ENCODE measurements at places on chromosomes 11 and 22.

DNA sequence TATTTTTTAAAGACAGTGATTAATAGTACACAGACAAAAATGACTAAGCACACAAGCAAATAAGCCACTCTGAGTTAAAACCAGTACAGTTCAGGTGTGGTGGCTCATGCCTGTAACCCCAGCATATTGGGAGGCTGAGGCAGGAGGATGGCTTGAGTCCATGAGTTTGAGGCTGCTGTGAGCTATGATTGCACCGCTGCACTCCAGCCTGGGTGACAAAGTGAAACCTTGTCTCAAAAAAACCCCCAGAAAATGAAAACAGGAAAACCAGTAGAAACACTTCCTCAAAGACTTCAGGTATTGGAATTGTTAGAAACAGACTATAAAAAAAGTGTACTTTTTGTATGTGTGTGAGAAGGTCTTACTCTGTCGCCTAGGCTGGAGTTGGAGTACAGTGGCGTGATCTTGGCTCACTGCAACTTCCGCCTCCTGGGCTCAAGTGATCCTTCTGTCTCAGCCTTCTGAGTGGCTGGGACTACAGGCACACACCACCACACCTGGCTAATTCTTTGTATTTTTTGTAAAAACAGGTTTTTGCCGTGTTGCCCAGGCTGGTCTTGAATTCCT lies 33.0 kb downstream of the PPP6R2 start:
- DNase-seq = no peak

- DNase-seq = no peak
These were observed 224.2 kb downstream of the GUCY1A2 start for GRCh38 chr11:106794058-106794457.

DNA sequence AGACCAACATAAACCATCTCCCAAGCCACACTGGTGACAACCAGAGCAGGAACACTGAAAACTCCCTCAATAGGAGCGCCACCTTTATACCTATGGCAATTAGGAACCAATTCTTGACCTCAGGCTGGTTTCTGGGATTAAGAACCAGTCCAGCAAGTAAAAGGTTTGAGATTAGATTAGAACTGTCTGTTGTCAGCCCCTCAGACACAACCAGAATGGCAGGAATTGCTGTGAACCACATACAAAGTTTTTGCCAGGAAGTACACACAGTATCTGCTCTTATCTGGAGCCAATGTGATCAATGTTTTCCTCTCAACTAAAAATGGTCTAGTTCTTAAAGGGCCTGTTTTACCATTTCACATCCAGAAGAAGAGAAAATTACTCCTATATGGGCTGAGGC lies 55.2 kb downstream of the RBFOX2 start:
- DNase-seq = no peak

DNA sequence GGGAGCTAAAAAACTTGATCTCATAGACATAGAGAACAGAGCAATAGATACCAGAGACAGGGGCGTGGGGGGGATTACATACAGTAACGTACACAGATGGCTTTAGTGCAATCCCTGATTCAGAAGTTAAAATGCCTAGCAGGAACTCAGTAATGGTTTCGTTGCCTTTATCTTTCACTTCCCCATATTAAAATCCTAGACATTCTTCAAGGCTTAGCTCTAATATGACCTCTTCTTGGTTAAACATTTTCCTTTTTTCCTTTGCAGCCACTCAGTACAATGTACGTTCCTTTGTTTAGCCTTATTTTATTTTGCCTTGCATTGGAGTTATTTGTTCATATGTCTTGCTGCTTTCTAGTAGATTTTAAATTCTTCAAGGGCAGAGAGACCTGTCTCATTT lies 104.9 kb downstream of the C11orf87 start:
- no peak for DNase-seq

GRCh38 chr11:128047026-128047425 lies 540.3 kb downstream of the ETS1 start:
- DNase-seq = no peak

DNA sequence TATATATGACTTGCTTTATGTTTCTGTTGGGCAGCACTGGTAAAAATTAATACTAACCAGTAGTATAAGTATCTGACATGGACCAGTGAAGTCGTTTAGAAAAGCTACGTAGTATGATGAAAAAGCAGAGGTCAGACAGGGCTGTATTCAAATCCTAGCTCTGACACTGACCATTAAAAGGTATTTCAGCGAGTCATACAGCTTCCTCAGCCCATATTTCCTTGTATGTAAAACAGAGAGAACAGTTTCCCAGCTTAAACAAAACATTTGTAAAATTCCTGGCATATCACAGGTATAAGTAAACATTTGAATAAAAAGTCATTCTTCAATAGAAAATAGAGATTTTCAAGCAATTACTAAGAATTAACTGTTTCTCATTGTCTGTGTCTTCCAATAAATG lies 4.2 kb downstream of the NOX4 start:
- no peak for DNase-seq

GRCh38 chr22:34801221-34801620 lies 264.7 kb upstream of the ISX start:
- no peak for DNase-seq

GRCh38 chr22:38311323-38311620 lies 6.0 kb downstream of the CSNK1E start:
- no peak for DNase-seq

DNA sequence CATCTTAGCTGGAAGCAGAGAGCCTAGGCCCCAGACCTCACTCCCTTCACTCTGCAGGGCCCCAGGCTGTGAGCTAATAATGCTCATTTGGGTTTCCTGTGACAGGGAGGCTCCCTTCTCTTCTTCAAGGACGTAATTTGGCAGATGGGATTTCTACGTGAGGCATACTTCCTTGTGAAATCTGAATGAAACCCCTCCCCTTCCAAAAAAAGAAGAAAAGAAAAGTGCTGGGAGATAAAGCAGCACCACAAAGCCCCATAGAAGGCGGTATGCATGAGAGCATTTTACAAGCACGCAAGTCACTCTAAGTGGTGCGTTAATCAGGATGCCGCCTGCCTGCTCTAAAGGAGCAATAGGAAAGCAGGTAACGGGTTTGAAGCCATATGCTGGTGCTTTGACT lies 5.7 kb downstream of the P2RX3 start:
- DNase-seq = no peak

GRCh38 chr11:107973641-107974040 lies 35.1 kb upstream of the CUL5 start:
- no peak for DNase-seq

DNA sequence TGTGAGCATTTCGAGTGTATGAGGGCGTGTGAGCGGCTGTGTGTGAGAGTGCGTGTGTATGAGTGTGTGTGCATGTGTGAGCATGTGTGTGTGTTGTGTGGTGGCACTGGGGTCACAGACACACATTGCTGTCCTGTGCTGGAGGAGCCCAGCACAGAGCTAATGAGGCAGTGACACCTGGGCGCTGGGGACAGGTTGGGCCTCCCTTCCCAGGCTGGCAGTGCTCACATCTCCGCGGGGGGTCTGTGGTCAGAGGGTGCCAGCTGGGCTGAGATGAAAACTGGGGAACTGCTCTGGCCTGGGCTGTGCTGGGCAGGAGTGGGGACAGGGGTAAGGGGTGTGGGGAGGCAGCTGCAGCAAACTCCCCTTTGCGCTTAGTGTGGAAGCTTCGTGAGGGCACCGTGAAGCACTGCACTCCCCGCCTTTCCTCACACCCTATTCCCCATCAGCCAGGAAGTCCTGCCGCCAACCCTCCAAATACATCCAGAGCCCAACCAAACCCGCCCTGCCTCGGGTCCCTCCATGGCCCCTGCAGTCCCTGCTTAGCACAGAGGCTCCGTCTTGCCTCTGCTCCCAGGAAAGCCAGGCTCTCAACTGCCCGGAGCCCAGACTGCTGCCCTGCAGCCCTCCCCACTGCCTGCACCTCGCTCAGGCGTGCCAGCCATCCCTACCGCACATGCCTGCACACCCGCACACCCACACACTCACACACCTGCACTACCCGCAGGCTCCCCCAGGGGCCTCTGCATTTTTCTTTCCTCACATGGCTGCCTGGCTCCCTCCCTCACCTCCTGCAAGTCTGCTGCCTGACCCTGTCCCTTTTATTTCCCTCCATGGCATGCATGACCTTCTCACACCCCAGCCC lies 62.0 kb upstream of the THY1 start:
- no peak for DNase-seq

GRCh38 chr22:25680956-25681355 lies 61.0 kb upstream of the MYO18B start:
- DNase-seq = no peak

- no peak for DNase-seq
These were observed 74.2 kb upstream of the MS4A8 start for GRCh38 chr11:60625262-60625661.

GRCh38 chr22:21861264-21861848 lies 6.1 kb downstream of the MAPK1 start:
- DNase-seq = no peak

DNA sequence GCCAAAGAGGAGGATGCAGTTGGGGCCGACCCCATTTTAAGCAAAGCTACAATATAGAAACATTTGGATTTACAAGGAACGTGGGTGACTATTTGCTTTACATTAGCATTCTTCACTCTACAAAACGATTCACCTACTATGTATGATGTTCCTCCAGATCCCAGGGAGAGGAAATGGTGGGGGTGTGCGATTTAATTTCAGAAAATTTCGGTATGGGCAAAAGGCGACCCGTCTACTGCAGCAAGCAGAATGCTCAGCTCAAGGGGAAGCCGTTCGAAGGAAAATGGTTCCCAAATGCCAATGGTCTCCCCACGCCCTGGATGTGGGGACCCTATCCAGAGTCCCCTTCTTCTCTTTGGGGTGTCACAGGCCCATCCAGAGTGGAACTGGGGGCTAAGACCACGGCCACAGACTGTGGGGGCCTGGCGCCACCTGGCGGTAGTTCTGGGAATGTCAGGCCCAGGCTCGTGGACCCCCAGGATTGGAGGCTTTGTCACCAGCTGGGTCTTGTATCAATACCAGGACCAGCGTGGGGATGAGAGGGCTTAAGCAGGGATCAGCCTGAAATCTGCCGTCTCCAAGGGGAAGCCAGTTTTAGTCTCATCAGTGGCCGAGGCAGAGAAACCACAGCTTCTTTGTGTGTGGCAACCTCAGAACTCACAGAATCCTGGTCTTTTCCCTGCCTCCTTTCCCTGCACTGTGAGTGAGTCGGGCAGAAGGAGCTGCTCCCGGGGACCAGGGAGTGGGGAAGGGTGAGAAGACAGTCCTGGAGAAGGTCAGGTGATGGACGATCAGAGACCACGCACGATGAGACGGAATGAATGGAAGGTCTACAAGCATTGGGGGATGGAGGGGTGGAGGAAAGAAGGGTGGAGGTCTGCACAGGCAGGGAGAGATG lies 8.4 kb downstream of the LRRC10B start:
- DNase-seq = peak; percentile 53

DNA sequence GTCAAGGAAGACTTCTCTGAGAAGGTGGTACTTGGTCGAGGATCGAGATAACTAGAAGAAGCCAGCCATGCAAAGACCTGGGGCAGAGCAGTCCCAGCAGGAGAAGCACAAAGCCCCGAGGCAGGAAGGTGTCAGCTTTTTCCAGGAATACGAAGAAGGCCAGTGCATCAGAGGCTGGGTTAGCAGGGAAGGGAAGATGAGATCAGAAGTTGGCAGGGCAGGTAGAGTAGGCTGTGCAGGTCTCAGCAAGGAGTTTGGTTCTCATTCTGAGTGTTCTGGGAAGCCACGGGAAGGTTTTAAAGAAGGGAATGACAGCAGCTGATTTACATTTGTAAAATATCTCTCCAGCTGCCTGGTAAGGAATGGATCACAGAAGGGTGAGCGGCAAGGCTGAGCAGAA lies 111.3 kb downstream of the TENM4 start:
- no peak for DNase-seq

- no peak for DNase-seq
These were observed 447.4 kb downstream of the BRD1 start for GRCh38 chr22:49380095-49380827.

- DNase-seq = no peak
These were observed 218.0 kb downstream of the ST3GAL4 start for GRCh38 chr11:126573325-126573978.

DNA sequence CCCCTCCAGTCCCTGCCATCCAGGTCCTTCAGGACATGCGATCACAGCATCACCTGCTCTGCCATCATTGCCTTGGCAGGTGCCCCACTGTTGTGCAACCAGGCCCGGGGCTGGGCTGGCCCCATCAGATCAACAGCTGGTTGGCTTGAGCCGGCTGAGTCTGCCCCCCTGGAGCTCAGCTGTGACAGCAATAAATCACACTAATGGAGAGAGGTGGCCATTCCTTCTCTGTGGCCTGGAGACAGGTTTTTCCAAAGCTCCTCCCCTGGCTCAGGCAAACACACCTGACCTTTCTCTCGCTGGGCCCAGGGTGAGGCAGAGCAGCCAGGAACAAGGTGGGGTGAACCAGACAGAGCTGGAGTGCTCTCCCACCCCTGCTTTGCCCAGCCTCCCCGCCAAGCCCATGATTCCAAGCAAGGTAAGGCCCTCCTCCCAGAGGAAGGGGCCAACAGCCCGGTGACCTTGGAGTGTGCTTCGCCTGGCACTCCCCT lies 8.9 kb upstream of the FXYD2 start:
- DNase-seq = no peak

GRCh38 chr11:35546317-35546716 lies 20.9 kb upstream of the PAMR1 start:
- no peak for DNase-seq

GRCh38 chr11:44267006-44267749 lies 42.8 kb downstream of the ALX4 start:
- no peak for DNase-seq

- no peak for DNase-seq
These were observed 103.4 kb upstream of the NECTIN1 start for GRCh38 chr11:119832202-119832935.

DNA sequence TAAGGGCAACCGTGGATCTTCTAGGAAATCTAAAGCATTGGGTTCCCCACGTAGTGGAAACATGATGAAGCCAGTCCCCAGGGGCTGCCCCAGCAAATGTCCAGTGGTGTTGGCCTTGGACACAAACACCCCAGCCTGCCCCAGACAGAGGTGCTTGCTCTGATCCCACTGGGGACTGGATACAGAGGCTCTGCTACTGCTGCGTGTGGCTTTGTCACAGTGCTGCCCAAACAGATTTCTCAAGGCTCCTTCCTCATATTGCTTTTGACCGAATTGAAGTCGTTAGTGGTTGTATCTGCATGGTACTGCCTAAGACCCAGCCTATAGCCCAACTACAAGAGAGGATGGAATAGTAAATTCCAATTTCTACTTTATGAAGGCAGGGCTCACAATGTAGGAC lies 40.1 kb upstream of the CD44 start:
- DNase-seq = no peak

GRCh38 chr22:42335839-42336378 lies 65.5 kb upstream of the TCF20 start:
- no peak for DNase-seq

- DNase-seq = no peak
These were observed 46.0 kb downstream of the PIWIL4 start for GRCh38 chr11:94613120-94613519.
